ENCODE measurements at places on chromosomes 4 and X. TPM values are rescaled to one million over a fixed set of nuclear protein-coding genes. Genes with fewer than 3 reads are reported as not detected.

DNA sequence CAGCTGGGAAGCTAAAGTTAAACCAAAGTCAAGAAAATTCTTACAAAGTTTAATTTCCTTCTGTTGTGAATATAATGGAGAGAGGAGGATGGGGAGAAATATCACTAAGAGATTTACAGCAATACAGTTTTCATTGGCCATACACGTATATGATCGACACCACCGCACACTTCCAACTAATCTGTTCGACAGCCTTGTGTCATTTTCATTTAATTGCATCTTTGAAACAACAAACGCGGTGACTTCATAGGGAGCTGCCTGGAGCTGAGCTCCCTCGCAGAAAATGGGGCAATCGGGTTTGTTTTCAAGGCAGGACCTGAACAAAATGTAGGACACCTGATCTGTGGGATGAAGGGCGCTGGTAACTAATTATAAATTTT is 1.3 kb downstream of the PTPN13 start:
- H3K27me3 ChIP-seq, result peaks cover 9% of the 10 kb centered on the region
- H3K4me3 ChIP-seq, result no peak overlapping the region
- DNase-seq, result no peak
- H3K27ac ChIP-seq, result no peak overlapping the region

DNA sequence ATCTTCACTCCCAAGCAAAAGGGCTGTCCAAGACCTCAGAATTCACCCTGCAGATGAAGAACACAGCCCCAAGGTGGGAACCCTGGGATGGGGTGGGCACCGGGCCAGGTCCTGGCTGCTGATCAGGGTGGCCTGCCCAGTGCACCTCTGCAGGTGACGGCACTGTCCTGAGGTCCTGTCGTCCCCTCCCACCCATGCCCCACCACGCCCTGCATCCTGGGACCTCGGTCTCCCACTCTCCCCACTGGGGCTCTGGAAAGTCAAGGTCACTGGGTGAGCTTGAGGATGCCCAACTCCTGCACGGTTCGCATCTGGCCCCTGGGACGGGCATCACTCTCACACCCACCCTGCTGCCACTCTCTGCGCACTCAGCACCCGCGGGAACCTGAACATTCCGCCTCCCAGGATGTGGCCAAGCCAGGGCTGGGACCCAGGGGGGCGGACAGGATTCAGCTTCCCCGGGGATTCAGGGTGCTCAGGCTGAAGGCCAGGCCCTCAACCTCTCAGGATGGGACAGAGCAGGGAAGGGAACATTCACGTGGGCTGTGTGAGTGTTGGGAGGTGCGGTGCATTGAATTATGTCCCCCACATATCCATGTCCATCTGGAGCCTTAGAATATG is 115.9 kb downstream of the CPZ start:
- DNase-seq, result no peak
- no peaks in the 10 kb centered on the region for H3K27me3 ChIP-seq
- H3K4me1 ChIP-seq, result no peaks in the 10 kb centered on the region
- no peak overlapping the region for H3K27ac ChIP-seq

DNA sequence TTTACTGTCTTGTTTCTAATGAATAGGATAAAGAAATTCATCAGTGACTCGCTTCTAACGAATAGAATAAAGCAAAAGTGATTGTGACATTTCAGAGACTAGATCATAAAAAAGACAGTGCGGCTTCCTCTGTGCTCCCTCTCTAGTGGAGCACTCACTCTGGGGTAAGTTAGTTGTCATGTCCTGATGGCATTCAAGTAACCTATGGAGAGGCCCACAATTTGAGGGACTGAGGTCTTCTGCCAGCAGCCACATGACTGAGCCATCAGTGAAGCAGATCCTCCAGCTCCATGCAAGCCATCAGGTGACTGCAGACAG is 72.4 kb downstream of the YIPF6 start:
- DNase-seq, result no peak
- no peaks in the 10 kb centered on the region for H3K4me1 ChIP-seq
- no peaks in the 10 kb centered on the region for H3K27me3 ChIP-seq

The FGF5 gene
- not detected for total RNA-seq

The DOK7 gene
- not detected for total RNA-seq

- peaks cover 26% of the 10 kb centered on the region for H3K36me3 ChIP-seq
- no peak overlapping the region for H3K4me3 ChIP-seq
Measured at GRCh38 chr4:88276952-88277710, 7.2 kb downstream of the PPM1K start.

GRCh38 chr4:46392421-46392820 is 2.5 kb upstream of the GABRA2 start:
- H3K27ac ChIP-seq, result no peak overlapping the region
- no peaks in the 10 kb centered on the region for H3K4me1 ChIP-seq
- H3K27me3 ChIP-seq, result peaks cover 10% of the 10 kb centered on the region
- no peak for DNase-seq
- no peak overlapping the region for H3K4me3 ChIP-seq

DNA sequence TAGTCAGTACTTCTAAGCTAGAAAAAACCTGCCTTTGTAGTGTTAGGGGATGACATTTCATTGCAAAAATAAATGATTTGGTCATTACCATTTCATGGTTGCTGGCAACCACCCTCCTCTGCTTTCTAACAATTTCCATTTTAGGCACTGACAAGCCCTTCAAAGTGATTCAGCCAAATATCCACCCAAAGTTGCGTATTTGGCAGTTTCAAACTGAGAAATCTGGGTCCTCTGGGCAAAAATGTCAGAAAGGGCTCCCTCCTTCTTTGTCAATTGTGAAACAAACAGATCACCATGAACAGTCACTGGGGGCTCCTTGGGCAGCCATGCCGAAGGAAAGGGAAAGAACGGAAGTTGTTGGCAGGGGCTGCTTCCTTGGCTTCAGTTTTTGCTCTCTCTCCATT is 33.0 kb downstream of the PLAC1 start:
- no peaks in the 10 kb centered on the region for H3K27me3 ChIP-seq
- H3K4me1 ChIP-seq, result no peaks in the 10 kb centered on the region
- H3K36me3 ChIP-seq, result no peaks in the 10 kb centered on the region
- no peak overlapping the region for H3K27ac ChIP-seq
- DNase-seq, result no peak
- no peak overlapping the region for H3K4me3 ChIP-seq

DNA sequence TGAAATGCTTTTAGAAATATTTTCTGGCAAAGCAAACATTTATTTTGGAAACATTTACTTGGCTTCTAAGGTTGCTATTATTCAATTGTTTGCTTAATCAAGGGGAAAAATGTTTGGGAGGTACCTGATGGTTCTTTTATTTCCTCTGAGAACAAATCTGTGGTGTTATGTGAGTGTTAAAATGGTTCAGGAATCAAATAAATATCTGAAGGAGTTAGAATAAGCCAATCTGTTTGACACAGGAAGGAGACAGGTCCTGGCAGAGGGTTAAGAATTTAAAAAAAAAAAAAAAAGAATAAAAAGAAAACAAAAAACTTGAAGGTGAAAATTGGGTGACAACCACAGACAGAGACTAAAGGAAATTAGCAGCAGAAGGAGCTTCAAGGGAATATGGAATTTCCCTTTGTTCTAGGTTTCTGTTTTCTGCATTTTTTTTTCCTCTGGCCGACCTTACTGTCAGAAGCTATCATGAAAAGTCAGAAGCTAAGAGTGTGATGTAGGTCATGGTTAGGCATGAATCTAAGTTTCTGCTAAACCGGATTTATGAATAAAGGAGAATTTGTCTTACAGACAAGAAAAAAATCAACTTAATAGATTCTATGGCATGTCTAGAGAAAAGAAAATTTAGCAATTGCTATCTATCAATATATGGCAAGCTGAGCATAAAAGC is 78.6 kb upstream of the PNPLA4 start:
- no peak for DNase-seq
- H3K4me1 ChIP-seq, result no peaks in the 10 kb centered on the region
- H3K27ac ChIP-seq, result no peak overlapping the region
- H3K4me3 ChIP-seq, result no peak overlapping the region
- no peaks in the 10 kb centered on the region for H3K27me3 ChIP-seq
- H3K36me3 ChIP-seq, result no peaks in the 10 kb centered on the region

DNA sequence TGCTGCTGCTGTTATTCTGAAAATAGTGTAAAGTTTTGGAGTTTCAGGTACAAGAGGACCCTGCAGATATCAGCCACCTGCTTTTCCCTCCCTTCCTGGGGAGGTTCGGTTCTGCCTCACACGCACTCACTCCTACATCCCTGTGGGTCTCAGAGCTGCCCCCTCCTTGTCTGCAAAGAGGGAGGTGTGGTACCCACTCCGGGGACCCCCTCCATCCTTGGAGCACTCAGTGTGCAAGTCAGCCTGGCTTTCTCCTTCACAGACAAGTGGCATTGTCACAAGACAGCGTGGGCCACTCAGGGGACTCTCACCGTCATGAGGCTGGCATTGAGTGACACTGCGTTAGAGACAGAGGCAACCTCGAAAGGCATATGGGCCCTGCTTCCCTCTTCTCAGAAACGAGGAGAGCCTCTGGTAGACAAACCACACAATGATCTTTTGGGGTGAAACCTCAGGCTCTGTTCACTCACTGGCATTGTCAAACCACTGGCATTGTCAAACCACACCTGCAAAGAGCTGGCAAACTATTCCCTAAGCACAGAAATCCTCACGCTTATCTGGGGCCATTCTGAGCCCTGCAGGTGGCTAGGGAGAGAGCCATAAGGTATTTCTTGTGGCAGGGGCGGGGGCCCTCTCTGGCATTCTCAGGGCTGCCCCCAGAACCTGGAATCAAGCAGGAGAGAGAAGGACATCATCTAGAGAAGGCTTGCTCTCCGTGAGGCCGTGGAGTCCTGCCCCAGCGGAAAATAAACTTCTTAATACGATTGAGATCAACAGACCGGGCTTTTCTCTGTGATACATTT is 285.0 kb downstream of the SHOX start:
- no peak overlapping the region for H3K27ac ChIP-seq
- no peaks in the 10 kb centered on the region for H3K4me1 ChIP-seq
- no peaks in the 10 kb centered on the region for H3K36me3 ChIP-seq
- no peaks in the 10 kb centered on the region for H3K27me3 ChIP-seq
- H3K4me3 ChIP-seq, result no peak overlapping the region

DNA sequence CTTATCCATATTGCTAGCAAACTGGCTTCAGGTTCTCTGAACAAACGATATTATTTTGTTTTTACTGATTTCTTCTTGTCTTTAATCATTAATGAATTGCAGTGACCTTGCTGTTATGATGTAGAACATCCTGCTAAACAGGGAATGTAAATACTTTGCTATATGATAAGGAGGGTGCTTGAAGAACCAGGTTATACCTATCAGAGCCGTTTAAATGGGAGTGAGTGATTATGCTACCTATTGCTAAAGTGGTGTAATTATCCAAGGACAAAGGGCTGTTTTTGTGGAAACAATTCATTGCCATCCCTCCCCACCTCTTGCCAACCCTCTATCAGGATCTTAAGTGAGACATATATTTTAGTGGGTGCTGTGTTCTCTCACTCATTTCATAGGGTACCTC is 788.9 kb downstream of the RPA4 start:
- no peak overlapping the region for H3K27ac ChIP-seq
- no peaks in the 10 kb centered on the region for H3K4me1 ChIP-seq
- DNase-seq, result no peak
- H3K27me3 ChIP-seq, result no peaks in the 10 kb centered on the region

GRCh38 chr4:8271821-8272220 is 2.3 kb downstream of the HTRA3 start:
- H3K27me3 ChIP-seq, result no peaks in the 10 kb centered on the region
- no peak for DNase-seq
- H3K4me3 ChIP-seq, result no peak overlapping the region
- no peaks in the 10 kb centered on the region for H3K4me1 ChIP-seq
- H3K36me3 ChIP-seq, result no peaks in the 10 kb centered on the region

GRCh38 chrX:110420771-110421499 is 62.3 kb downstream of the RTL9 start:
- no peaks in the 10 kb centered on the region for H3K4me1 ChIP-seq
- no peak for DNase-seq
- H3K4me3 ChIP-seq, result no peak overlapping the region
- no peaks in the 10 kb centered on the region for H3K36me3 ChIP-seq
- H3K27me3 ChIP-seq, result no peaks in the 10 kb centered on the region

The UNC5C gene
- total RNA-seq, result not detected

GRCh38 chr4:93743022-93743421 is 85.5 kb upstream of the ATOH1 start:
- H3K36me3 ChIP-seq, result no peaks in the 10 kb centered on the region
- H3K27me3 ChIP-seq, result no peaks in the 10 kb centered on the region
- no peaks in the 10 kb centered on the region for H3K4me1 ChIP-seq

DNA sequence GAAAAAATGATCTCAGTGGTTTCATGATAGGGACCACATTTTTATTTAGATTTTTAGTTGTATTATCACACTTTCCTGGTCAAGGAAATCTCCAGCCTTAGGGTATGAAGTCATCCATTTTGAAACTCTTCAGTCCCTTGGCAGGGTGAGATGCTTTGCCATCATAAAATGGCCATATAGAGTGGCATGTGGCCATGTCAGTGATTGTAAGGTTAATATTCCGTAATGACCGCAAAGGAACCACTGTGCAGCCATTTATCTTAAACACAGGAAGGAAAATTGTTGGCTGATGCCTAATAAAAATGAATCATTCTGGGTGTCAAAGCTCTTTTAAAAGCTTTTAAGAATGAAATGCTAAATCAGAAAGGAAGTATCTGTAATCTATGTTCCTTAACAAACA is 35.6 kb downstream of the COMMD8 start:
- H3K27me3 ChIP-seq, result no peaks in the 10 kb centered on the region
- no peaks in the 10 kb centered on the region for H3K36me3 ChIP-seq
- H3K4me1 ChIP-seq, result no peaks in the 10 kb centered on the region
- DNase-seq, result no peak

- no peaks in the 10 kb centered on the region for H3K4me1 ChIP-seq
- H3K27ac ChIP-seq, result no peak overlapping the region
- no peaks in the 10 kb centered on the region for H3K36me3 ChIP-seq
- no peak overlapping the region for H3K4me3 ChIP-seq
- no peak for DNase-seq
Measured at GRCh38 chr4:123470640-123471039, 74.0 kb downstream of the SPRY1 start.

GRCh38 chr4:24772061-24772705 is 23.2 kb upstream of the SOD3 start:
- H3K36me3 ChIP-seq, result no peaks in the 10 kb centered on the region
- no peak overlapping the region for H3K4me3 ChIP-seq
- H3K4me1 ChIP-seq, result no peaks in the 10 kb centered on the region
- no peak for DNase-seq
- no peak overlapping the region for H3K27ac ChIP-seq
- H3K27me3 ChIP-seq, result no peaks in the 10 kb centered on the region
